ENCODE measurements at places on chromosomes 5 and 9.

GRCh38 chr9:570187-570586 is 271.3 kb upstream of the DMRT1 start:
- DNase-seq: no peak

DNA sequence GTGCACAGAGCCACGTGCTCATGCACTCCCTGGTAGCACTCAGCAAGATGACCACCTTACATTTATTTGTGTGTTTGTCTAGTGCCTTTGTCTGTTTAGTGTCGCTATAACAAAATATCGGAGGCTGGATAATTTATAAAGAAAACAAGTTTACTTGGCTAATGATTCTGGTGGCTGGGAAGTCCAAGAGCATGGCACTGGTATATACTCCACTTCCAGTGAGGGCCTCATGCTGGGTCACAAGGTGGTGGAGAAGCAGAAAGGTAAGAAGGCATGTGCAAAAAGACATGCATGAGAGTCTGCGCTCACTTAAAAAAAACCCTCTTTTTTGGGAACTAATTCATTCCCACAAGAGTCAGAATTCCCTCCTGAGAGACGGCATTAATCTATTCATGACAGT is 52.5 kb upstream of the BOD1 start:
- DNase-seq: no peak

DNA sequence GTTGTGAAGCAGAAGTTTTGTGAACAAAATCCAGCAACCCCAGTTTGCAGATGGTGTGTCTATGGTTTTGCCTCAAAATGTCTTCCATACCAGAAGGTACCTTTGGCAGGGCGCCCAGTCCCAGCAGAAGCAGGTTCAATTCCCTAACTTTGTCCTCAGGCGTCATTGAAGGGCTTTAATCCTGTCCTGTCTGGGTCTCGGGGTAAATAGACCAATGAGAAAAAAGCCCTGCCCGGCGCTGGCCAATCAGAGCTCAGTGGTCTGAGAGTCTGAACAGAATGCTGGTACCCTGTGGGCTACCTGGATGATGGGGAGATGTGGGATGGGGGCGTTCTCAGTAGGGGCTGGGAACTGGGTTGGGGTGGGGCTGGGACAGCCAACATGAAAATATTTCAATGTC is 6.2 kb upstream of the ST6GALNAC4 start:
- no peak for DNase-seq

GRCh38 chr9:131739133-131739958 is 530 bp downstream of the RAPGEF1 start:
- no peak for DNase-seq

DNA sequence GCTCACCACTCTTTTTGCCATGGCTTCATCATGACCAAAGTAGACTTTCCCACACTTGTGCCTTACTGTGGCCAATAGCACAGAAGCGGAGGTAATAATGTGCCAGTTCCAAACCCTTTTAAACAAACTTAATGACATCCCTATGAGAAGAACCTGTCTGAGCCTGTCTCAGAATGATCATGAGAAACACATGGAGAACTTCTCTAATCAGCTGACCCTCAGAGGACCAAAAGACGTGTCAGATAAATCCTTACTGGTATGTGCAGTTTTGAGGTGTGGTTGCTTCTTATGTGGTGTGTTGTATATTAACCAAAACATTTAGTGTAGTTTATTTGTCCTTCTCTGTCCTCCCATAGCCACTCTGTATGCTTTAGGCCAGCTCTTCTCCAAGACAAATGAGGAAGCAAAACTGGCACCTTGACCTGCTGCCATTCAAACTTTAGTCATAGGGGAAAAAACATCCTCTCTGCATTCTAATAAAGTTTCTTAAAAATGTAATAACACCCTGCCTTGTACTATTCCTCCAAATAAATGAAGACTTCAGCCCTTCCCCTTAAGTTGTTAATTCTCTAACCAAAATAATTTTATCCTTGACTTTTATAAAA is 168.9 kb downstream of the MUSK start:
- no peak for DNase-seq

DNA sequence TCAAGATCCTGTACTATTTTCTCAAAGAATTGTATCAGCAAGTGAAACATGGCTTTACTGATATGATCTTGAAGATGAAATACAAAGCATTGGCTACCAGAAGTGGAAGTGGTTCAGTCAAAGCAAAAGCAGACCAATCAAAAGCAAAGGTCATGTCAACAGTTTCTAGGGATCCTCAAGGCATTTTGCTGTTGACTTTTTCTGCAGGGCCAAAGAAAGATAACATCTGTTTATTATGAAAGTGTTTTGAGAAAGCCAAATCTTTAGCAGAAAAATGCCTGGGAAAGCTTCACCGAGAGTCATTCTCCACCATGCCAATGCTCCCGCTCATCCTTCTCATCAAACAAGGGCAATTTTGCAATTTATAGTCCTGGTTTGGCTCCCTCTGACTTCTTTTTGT is 90.3 kb upstream of the ACO1 start:
- no peak for DNase-seq

GRCh38 chr9:96061293-96061987 is 185.9 kb downstream of the ERCC6L2 start:
- peak; percentile 25 for DNase-seq

All from stimulated activated CD8-positive, alpha-beta memory T cell treated with anti-CD3 and anti-CD28 coated beads, Interleukin-12 subunit alpha, Interleukin-12 subunit beta, amount 100 ng/mL, for 1 hour (primary cell).